Activated CD4-positive, CD25-positive, alpha-beta regulatory T cell (primary cell): ENCODE measurements at places on chromosomes 7 and 10.

DNA sequence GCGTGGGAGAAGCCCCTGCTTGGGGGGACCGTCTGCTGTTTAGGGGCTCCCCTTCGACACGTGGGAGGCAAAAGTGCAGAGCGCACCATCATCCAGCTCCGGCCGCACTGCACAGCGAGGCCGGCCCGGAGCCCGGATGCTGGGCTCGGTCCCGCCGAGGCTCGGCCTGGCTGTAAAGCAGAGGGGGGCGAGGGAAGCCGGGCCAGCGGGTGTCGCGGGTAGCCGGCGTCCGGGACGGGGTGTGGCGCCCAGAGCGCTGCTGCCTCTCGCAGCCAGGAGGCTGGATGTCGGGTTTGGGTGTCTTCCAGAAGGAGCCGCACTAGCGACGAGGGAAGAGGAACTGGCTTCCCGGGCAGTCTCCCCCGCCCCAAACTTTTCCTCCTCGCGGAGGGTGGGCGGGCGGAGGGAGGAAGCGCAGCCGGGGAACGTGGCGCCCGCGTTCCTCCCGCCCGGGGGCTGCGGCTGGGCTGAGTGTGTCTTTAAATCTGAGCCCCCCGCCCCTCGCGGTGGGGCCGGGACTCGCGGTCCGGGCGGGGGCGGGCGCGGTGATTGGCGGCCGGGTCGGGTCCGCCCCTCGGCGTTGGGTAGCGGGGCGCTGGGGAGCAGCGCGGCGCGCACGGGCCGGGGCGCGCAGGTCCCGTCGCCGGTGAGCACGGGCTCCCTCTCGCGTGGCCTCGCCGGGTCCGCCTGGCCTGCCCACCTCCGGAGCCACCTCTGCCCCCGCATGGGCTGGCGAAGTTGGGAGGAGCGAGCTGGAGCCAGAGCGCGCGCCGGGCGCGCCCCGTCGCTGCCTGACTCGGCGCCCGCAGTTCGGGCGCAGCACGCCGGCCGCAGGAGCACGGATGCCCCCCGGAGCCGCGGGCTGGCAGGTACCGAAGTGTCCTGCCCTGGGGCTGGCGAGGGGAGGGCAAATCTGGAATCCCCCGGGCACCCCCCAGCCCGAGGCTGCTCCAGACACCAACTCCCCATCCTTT, at the start of gene PALD1:
Gene PALD1 (plus strand): TSS at position 577 of the 974 bp plus-strand sequence. CDS start 47,185 bp downstream, outside the sequence.
- DNase-seq = no peak

DNA sequence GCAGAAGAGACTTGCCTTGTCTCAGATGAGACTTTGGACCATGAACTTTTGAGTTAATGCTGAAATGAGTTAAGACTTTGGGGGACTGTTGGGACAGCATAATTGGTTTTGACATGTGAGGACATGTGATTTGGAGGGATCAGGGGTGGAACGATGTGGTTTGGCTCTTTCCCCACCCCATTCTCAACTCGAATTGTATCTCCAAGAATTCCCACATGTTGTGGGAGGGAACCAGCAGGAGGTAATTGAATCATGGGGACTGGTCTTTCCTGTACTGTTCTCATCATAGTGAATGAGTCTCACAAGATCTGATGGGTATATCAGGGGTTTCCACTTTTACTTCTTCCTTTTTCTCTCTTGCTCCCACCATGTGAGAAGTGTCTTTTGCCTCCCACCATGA, 229.7 kb upstream of the KCND2 start:
- DNase-seq = no peak

- DNase-seq = no peak
Measured at GRCh38 chr10:70137927-70138883, 5.6 kb upstream of the AIFM2 start.

DNA sequence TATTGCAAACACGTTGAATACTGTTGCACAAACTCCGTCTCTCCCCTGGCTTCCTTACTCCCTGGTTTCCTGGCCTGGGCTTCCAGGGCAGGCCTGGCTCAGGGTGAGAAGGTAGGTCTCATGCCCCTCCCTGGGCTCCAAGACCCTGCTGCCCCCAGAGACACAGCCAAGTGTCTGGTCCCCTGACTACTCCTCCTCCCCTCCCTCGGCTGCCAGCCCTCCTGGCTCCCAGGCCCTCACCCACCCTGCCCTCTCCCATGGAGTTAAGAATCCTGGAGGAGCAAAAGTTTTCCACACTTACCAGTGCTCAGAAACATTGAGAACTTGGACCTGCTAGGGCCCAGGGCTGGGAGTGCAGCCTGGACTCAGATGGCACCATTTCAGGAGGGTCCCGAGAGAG, 47.2 kb upstream of the RABGEF1 start:
- DNase-seq = no peak

- DNase-seq = no peak
Measured at GRCh38 chr7:26664274-26664673, 200.1 kb downstream of the SKAP2 start.

DNA sequence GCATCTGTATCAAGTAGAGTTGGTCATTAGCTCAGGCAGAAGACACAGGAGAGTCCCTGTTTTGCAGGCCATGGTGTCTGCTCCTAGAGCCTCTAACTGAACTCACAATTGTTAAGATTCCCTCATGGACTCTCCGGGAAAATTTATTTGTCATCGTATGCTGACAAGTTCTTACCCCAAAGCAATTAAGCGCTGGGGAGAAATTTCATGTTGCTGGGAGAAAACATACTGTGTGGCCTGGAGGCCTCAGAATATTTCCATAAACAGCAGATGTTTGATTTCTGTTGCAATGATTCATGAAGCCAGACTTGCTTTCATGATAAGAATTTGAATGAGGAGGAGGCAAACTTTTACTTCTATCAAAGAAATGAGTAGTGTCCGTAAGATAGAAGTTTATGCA, 583.2 kb downstream of the GATA3 start:
- no peak for DNase-seq

GRCh38 chr7:78011642-78012041, 213.1 kb downstream of the PHTF2 start:
- no peak for DNase-seq

GRCh38 chr10:127197154-127197432, 702 bp upstream of the INSYN2A start:
- DNase-seq = no peak

- no peak for DNase-seq
Measured at GRCh38 chr10:93760490-93760889, 2.8 kb downstream of the LGI1 start.

DNA sequence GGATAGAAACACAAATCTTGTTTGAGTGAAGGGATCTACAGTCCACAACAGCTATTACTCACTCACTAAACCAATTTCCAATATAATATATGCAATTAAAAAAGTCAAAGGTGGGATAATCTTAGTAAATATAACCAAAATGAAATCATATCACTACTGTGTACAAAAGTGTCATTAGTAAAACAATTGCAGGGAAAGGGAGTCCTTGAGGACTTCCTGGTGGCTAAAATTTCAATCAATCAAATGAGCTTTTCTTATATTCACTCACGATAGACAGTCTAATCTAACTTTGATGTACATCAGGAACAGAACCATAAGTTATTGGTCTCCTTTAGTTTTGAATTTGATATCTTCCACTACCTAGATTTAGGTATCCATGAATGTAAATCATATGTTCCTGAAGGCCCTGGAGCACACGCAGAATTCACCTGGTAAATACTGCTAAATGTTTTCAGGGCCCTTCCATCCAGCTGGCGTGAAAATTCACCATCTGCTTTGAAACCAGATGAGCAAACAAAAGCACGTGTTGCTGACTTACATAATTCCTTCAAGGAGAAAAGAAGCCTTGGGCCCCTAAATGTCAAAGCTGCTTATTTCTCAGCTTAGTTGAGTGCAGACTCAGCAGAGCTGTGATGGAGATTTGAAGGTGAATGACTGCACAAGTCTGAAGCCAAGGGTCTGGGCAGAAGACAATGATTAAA, 159.3 kb upstream of the TMEM196 start:
- DNase-seq = no peak

DNA sequence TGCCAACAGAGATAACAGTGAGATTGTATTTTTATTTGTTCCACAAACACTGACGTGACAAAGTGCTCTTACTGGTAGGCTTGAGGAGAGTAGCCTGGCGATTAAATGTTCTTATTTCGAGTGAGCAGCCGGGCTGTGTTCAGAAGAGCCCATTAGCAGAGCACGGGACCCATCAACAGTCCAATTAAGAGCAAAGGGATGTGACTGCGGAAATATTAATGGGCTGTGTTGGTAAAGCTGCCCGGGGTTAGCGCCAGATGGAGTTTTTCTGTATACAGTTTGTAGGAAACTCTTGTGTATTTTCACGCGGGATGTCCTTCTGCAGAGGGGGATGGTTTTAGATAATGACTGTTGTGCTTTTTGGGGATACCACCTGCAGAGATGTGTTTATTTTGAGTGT, 104.3 kb downstream of the KIAA1217 start:
- DNase-seq = no peak

DNA sequence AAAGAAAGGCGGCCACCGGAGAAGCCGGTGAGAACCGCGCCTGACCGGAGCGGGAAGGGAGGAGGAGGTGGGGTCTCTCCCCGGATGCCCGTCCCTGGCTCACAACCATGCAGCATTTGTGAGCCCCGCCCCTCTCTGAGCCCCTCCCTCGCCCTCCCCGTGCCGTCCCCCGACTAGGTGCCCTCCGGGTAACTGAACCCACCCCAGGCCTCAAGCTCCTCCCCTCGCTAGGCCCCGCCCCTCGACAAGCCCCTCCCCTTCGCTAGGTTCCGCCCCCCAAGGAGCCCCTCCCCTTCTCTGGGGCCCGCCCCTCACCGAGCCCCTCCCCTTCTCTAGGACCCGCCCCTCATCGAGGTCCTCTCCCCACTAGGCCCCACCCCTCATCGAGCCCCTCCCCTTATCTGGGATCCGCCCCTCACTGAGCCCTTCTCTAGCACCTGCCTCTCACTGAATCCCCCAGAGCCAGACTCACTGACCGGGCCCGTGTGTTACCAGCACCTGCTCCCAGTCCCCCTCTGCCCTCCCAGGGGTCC, 42.2 kb upstream of the HSPB1 start:
- peak; percentile 15 for DNase-seq

GRCh38 chr10:28594406-28594805, 61.5 kb downstream of the WAC start:
- DNase-seq = no peak

- DNase-seq = no peak
Measured at GRCh38 chr7:101401390-101402080, 38.9 kb downstream of the COL26A1 start.

DNA sequence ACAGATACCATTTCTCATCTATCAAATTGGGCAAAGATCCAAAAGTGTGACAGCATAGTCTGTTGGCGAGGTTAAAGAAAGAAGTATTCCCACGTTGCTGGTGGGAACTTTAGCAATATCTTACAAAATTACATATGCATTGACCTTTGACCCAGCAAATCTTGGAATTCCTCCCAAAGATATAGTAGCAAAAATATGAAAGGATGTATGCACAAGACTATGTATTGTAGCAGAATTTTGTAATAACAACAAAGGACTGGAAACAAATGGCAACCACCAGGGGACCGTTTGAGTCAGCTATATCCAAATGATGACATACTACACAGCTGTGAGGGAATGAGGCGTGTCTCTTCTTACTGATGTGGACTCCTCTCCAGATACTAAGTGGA, 50.2 kb downstream of the KCNH2 start:
- no peak for DNase-seq

DNA sequence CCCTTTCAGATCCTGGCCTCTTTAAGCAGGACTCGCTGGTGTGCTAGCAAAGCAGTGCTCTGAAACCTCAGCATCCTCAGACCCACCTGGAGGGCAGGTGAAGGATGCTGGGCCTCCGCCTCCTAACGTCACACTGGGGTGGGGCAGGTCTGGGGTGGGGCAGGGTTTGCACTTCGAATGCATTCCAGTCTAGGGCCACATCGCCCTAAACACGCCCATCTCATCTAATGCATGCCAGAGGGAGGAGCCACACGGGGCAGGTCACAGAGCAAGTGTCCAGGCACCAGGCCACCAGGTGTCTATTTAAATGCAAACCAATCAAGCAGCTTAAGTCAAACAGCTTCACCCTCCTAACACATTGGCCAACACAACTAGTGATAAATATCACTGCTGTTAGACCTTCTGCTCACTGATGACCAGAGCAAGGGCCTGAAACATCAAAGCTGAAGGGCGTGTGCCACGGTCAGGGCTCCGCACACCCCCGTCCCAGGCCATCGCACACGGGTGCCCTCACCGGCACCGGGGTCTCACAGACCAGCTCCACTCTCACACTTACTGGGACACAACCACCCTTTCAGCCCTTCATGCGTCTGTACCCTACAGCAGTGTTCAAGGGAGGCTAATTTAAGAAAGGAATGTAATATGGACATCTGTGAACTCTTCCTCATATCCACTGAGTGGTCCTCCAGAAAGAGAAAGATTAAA, 47.1 kb downstream of the DIP2C start:
- DNase-seq = no peak

- no peak for DNase-seq
Measured at GRCh38 chr7:102471791-102472125, 7.0 kb downstream of the POLR2J start.

DNA sequence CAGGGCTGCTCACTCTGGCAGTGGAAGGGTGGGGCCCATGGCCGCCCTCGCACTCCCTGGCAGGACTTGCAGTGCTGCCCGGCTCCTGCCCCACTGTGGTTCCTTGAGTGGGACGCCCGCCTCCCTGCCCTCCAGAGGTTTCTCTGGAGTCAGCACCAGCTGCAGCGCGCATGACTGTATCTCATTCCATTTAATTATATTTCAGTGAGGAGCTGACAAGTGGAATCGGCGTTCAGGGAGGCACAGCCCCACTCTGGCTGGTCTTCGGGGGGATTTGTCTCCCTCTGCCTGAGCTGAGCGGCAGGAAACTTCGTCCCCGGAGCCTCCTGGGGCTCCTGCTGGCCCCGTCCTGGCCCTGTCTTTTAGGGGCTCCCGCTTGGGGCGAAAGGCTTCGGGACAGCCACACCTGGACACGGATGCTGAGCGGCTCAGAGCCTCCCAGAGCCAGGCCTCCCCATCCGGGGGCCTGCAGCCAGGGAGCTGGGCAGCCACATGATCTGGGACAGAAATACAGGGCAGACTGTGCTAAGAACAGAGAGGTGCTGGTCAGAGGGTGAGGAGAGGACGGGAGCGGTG, 75.3 kb upstream of the NKX6-2 start:
- DNase-seq = no peak
